Activated B cell treated with CpG ODN at 0.5 μM for 24 hours (primary cell): ENCODE measurements at places on chromosomes 1 and 21.

DNA sequence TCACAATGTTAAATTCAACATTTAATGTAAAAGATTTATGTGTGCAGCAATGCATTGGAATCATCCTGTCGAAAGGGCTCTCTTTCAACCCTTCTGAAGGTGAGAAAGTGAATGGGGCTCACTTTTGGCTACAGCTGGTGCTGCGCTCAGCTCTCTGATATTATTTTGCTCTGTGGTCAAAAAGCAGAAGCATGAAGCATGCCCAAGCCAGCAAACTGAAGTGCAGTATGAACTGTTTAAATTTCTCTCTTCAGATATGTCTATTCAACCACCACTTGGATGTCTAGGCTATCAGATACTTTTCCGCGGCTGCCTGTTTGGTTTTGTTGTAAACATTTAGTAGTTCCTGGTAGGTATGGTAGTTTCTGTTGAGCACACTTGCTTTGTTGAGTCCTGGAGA lies 216.9 kb upstream of the TMPRSS15 start:
- DNase-seq, result no peak

DNA sequence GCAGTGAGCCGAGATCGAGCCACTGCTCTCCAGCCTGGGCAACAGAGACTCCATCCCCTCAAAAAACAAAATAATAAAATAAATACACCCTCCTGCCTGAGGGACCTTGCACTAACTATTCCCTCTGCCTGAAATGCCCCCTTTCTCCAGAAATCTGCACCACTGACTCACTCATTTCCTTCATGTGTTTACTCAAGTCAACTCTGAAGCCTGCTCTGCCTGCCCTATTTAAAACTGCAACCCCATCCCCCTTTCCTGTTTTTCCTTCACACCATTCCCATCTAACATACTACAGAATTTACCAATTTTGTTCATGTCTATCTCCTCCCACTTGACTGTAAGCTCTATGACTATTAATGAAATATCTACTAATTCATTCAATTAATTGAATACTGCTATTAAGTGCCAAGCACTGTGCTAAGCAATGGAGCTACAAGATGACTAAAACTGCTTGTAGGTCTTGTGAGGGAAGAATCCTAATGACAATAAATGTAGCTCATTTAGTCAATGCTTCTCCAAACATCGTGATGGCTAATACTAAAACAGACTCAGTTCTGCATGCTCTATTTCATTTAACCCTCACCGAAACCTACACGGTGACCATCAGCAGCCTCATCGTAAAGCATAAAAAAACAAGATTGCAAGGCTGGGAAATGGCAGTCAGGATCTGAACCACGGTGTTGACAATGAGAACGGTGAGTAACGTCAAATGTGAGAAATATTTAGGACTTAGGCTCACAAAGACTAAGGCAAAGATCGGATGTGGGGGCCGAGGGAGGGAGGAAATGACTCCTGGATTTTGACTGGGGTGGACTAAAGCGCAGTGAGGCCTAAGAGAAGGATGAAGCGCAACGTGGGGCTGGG lies 749 bp upstream of the TMEM39B start:
- no peak for DNase-seq

- no peak for DNase-seq
These were observed 26.2 kb upstream of the HMGB4 start for GRCh38 chr1:33837635-33838034.

DNA sequence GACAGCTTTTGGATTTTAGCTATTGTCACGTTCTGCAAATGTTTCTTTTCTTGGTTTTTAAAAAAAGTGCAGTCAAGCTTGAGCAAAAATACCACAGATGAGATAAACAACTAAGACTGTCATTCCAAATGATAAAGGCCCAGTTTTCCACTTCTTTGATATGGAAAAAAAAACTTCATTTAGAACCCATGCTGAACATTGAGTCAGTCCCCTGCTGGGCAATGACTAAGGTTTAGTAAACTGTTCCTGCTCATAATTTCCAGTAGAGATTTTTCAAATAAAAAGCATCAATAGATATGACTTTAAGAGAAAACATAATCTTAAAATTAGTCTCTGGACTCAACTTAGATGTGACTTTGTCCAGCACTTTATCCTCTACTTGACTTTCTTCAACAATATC lies 167.9 kb upstream of the C8B start:
- no peak for DNase-seq

GRCh38 chr1:9823943-9824701 lies at the start of gene CLSTN1:
Gene CLSTN1 (minus strand): TSS chr1:9823965. CDS start chr1:9823733, 232 bp downstream.
- DNase-seq, result peak; percentile 82

DNA sequence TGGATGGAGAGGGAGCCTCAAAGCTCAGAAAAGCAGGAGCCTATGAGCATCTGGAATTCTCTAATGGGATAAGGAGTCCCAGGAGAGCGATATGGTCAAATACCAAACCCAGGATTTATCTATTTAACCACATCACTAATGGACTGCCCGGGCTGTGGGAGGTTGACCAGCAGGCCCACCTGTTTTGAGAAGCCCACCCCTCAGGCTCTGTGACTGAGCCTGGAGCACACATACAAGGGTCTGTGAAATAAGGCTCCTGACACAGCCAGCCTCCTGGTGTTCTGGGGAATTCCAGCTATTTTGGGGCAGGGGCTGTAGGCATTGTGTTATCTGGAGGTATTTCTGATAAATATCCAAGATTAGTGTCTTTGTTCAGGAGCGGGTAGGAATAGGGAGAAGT lies 132.0 kb upstream of the C1orf21 start:
- DNase-seq, result no peak

DNA sequence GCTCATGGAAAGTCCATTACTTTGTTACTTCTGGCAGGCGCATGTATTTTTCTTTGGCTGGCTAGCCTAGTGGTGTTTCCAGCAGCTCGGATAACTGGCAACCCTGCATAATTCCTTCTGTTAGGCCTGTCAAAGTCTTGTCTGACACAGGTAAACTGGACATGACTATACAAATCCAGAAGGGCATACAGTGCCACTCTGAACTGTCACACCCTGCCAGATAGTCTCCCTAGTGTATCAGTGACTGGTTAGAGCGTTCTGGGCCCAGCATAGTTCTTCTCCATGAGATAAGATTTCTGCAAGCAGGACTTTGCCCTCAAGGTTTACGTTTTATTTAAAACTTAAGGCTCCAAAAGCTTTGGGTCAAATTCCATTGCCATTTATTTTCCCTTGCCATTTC lies 177.7 kb upstream of the GORAB start:
- DNase-seq, result no peak

GRCh38 chr1:234499119-234499942 lies 20.4 kb upstream of the TARBP1 start:
- DNase-seq, result peak; percentile 78

DNA sequence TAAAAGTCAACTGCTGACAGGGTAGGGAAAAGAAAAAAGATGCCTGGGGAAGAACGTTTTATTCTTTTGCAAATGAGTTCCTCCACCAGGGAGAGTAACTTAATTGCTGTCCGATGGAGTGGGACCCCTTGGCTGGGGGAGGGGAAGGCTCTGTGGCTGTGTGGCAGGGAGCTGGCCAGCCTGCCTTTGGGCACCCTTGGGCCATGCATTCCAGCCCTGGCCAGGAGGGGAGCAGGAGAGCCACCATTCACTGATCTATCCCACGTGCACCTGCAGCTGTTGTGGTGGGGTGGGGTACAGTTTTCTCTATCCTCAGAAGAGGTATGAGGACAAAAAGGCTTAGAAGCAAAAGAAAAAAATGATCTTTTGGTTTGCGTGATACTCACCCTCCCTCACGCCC lies 116.9 kb downstream of the KCNK1 start:
- no peak for DNase-seq

GRCh38 chr1:71850936-71851335 lies 431.4 kb downstream of the NEGR1 start:
- no peak for DNase-seq

- DNase-seq, result no peak
These were observed 604.2 kb downstream of the LRRIQ3 start for GRCh38 chr1:73593804-73594203.

GRCh38 chr1:93155335-93155734 lies 24.9 kb downstream of the TMED5 start:
- no peak for DNase-seq

DNA sequence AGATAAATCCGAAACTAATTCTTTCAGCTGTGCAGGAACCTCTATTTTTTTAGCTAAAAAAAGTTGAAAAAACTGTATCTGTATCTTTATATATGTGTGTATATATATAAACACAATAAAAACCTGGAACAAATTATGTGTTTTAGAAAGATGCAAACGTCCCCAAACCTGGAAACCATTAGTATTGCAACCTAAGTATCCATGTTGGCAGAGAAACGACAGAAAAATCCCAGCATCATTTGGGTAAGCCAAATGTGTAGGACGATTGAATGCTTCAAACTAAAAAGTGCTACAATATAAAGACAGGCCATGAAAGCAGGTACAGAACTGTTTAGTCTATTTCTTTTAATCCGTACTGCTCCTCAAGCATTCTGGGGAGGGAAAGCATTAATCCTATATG lies 87.9 kb downstream of the AHCTF1 start:
- no peak for DNase-seq

DNA sequence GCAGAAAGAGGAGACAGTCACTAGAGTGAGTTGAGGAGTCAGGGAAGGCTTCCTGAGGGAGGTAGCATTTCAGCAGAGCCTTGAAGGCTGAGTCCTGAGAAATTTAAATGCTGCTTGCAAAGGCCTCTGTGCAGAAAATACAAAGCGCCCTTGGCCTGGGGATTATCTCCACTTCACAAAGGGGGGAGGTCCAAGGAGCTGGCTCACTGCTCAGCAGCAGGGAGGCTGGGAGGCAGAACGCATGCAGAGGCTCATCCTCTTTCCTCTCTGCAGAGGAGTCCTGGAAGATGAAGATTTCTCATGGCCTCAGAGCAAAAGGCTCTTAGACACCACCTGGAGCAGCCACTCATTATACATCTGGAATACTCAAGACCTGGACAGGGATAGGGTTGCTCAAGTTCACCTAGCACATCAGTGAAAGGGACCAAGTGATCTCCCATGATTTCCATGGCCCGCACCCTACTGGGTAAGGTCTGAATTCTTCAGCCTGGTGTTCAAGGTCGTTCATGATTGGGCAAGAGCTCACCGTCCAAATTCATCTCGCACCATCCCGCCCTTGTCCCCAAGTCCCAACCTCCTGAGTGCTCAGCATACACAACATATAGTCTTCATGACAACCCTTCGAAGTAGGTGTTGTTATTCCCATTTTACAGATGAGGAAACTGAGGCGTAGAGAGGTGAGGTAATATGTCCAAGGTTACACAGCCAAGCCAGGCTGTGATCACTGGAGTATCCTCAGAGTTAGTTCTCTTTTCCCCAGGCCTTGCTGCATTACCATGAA lies 9.0 kb downstream of the SLC1A7 start:
- no peak for DNase-seq

DNA sequence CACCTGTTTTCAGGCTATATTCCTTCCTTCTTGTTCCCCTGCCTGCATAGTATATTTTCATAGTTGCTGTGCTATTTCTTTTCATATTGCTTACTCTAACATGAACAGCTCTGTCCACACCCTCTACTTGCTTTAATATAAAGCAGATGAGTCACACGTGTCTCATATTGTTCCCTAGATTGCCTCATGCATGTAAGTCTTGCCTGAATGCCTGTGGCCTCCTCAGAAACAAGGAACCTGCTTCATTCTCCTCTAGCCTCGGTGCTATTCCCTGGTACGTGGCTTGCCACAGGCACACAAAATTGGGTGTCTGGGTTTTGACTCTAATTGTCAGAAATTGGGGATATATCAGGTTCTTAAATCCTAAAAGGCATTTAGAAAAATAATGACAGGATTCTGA lies 16.5 kb upstream of the PKP1 start:
- no peak for DNase-seq

GRCh38 chr1:185961664-185962063 lies 227.5 kb downstream of the HMCN1 start:
- no peak for DNase-seq

DNA sequence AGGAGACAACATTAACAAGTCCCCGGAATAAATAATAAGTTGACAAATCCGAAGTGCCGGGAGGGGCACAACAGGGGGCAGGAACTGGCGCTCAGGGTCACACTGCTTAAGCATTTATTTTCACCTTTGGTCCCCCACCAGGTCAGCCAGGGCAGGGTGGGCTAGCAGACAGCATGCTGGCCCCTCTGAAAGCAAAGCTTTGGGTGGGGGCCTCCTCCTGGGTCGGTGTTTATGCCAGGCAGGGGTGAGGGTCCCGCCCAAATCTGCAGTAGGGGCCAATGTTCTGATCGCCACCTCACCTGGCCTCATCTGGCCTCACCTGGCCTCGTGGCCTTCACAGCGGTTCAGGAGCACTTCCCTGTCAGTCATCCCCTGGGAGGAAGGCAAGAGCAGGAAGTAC lies 8.2 kb upstream of the FAM131C start:
- DNase-seq, result no peak

DNA sequence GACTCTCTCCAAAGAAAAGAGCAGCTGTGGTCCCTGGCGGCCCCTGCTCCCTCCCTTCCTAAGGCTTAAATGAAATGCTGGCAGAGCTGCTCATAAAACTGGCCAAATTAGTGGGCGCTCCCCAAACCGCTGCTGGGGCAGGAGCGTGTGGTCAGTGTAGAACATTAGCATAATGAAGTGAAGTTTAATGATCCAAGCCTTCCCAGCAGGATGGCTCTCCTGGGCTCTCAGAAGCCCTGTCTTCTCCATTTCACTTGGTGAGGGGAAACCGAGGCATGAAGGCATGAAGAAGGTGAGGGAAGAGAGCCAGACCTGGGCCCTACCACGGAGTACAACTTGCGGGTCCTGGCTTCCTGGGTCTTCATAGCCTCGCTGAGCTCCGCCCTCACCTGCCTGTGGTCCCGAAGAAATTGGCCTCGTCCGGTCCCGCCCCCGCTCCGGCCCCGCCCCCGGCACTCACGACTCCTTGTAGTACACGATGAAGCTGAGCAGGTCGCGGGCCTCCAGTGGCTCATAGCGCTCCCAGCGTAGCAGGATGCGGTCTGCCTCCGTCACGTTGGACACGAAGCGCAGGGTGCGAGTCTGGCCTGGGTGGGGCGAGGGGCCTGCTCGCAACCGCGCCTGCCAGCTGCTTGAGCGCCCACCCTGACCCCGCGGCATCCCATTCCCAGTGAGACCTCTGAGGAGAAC lies 10.3 kb downstream of the INSRR start:
- no peak for DNase-seq

DNA sequence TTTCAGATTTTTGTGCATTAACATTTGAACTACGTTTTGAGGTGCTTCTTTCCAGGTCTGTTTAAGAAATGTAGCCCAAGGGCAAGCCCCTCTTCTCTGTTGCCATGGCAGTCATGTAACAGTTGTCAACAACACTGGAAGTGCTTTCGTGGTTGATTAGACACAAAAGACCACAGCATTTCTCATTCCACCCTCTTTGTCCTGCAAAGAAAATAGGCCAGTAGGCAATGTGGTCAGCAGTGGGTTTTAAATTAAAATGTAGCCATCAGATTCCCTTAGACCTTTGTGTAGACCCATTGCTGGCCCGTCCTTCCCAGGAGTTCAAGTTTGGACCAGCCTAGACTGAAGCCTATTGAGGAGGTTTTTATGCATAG lies 35.4 kb downstream of the VANGL1 start:
- DNase-seq, result no peak
